ENCODE measurements at places on chromosomes 11 and 22.

GRCh38 chr22:31490496-31490925, 869 bp upstream of the EIF4ENIF1 start:
- DNase-seq = peak; percentile 27

GRCh38 chr11:33802194-33802950, 28.1 kb upstream of the FBXO3 start:
- DNase-seq = no peak

DNA sequence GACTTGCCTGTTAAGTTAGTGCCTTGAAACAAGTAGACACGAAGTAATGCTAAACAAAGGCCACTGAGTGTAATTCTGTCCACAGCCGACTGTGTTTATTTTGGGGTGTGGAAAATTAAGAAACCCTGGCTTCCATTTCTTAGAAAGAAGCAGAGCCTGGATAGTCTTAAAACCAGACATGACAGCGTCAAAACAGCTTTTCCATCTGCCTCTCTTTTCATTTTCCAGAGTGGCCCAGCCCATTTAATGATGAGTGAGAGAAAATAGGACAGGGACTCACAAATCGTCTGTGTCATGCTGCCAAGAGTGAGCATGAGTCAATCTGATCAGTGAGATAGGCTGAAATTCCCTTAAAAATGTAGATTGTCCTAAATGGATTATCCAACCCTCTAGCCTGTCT, 485.9 kb downstream of the JRKL start:
- no peak for DNase-seq

DNA sequence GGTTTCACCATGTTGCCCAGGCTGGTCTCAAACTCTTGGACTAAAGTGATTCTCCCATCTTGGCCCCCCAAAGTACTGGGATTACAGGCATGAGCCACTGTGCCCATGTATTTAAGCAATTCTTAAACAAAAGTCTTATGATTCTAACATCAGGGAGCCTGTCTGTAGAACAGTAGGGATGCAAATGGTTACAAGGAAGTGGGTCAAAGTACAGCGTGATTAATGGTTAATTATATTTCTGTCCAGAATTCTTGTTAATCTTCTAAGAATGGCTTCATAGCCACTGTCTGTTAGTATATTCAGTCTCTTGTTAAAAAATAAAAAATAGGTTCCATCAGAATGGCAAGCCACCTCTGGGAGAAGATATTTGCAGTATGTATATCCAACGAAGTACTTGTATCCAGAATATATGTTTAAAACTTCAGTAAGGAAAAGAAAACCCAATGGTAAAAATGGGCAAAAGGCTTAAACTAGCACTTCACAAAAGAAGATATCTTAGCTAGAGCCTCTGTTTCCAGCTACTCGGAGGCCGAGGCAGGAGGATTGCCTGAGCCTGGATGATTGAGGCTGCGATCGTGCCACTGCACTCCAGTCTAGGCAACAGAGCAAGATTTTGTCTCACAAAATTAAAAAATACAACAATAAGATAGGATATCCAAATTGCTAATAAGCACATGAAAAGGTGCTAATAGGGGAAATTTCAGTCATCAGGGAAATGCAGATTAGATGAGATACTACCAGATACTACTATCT, 22.9 kb downstream of the ATG13 start:
- no peak for DNase-seq

- no peak for DNase-seq
Observed at GRCh38 chr11:37858398-37858797, 1260.4 kb upstream of the RAG2 start.

GRCh38 chr22:28541137-28541536, 138.5 kb downstream of the TTC28 start:
- DNase-seq = no peak

GRCh38 chr11:10461276-10461790, 6.3 kb downstream of the AMPD3 start:
- no peak for DNase-seq

DNA sequence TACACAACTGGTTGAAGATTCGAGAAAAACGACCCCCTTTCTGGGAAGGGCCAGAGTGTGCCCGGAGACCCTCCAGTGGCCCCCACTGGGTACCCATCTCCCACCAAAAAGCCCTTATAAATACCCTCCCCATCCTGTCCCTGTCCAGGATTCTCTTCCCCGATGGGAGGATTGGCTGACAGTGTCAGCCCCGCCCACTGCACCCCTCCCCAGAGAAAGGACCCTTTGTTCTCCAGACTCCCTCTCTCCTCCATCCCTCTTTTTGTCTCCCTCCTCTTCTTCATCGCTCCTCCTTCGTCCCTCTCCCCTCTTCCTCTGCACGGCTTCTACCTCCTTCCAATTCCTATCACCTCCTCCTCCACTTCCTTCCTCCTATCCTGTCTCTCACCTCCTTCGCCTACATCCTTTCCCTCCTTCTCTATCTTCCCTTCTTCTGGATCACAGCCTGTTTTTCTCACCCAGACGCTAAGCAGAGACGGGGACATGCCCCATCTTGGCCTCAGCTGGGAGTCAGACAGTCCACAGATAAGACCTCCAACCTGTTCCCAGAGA, 13.3 kb upstream of the MEN1 start:
- no peak for DNase-seq

GRCh38 chr11:120208777-120209176, 2.1 kb upstream of the OAF start:
- no peak for DNase-seq

DNA sequence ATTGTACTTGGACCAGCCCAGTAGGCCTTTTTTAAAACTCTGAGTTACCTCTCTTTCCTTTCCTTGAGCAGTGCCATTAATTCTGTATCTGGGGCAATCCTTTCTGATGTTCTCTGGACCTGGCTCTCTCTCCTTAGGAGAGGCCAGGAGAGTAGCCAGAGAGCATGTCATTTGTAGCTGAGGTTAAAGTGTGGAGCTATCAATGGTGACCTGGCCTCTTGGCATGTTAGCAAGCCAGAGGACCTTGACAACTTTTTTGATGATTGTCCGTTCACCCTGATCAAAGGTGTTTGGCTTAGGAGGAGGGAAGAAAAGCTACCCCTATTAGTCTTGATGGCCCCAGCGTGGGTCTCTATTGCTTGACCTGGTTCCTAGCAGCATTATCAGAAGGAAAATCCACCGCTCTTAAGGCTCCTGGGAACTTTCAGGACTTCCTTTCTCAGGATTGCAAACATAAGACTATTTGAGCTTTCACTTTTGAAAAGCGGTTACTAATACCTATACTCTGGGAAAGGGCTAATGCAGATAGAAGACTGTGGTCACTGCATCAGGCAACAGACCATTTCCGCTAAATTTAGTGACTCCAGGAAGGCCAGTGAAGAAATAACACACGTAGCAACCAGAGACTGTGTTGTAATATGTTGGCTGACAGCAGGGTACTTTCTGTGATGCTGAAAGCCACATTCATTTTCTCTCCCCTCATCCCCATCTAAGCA, 18.2 kb downstream of the LIMK2 start:
- no peak for DNase-seq

Data from T-helper 9 cell (primary cell).